ENCODE measurements at places on chromosomes 2 and 18.

GRCh38 chr2:234544659-234545611, 48.1 kb upstream of the ARL4C start:
- DNase-seq = no peak

DNA sequence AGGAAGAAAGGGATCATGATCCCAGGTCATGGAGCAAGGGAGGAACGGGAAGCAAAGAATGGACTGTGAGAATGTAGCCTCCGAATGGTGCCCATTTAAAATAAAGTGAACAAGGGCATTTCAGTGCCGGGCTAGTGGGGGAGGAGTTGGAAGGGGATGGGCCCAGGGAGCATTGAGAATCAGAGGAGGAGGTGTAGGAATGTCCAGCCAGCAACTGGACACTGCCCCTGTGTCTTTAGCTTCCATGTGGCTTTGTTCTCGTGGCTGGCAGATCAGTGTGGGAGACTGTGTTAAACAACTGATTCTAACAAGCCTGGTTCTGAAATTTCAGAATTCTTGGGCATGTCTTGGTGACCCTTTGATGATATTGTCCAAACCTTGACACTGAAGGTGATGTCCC, 1.4 kb upstream of the RNF103 start:
- DNase-seq = no peak

DNA sequence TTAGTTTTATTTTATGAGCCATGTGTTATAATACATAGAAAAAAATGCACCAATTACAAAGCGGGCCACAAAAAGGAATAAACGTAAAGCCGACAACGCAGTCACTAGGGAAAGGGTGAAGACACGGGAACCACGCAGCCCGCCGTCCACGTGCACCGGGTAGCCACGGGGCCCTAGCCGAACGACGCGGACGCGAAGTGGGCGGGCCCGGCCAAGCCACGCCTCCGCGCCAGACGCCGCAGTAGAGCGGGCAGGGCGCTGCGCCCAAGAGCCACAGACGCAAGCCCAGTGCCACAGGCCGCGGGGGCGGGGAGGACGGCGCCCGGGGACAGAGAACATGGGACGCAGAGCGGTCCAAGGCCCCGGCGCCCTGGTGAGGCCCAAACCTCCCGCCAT, at the start of gene DUSP28:
Gene DUSP28, plus strand, starts transcription at position 274 of the 396 bp plus-strand sequence. CDS start 328 bp downstream, outside the sequence.
- peak; percentile 98 for DNase-seq

DNA sequence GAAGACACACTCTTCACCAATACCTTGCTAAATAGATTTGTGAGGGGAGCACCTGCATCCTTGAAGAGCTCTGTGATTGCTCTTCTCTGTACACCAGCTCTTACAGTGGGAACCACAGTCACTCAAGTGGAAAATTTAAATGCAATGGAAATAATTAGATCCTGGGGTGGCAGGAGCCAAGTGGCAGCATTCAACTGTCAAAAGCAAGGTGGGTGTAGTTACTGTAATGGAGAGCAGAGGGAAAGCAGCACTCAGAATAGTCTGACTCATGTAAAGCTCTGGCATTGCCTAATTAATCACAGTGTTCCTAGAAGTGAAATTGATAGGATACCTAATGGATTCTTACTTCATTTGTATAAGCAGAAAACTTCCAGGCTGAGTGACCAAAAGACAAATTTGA, 245.8 kb downstream of the KCNE4 start:
- DNase-seq = no peak

GRCh38 chr2:175152242-175152641, 15.8 kb downstream of the ATF2 start:
- no peak for DNase-seq

DNA sequence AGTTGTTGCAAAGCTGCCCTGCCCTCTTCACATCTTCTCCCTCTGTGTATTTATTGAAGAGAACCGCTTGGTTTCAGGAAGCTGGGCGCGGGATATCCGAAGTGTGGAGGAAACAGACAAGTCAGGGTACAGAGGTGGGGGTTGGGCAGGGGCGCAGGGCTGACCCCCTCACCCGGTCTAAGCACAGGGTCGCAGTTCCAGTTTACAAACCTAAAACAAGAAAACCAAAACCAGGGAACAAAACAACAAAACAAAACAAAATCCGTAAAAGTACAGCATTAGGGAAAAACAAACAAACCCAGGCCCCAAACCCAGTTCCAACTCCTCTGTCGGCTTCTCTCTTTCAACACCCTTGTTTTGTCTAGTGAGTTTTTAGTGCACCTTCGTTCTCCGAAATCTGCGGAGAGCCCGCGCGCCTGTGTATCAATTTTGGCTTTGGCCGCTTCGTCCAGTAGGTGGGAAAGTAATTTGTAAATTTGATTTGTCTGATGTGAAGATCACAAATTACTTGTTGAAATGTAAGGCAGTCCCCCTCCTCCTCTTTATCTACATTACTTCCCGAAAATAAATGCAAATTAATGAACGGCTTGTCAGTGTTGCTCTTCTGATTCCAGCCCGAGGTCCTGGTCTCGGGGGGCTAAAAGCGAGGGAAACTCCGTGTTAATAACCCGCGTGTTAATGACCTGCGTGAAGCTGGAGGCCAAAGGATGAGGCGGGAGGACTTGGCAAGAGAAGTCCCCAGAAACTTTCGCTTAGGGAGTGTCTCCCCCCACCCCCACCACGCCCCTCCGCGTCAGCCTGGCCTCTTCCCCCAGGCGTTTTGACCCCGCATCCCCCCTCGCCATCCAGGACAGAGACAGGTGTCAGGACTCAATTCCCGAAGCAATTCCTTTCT, 6.9 kb downstream of the OTX1 start:
- no peak for DNase-seq

GRCh38 chr2:190431907-190432306, 23.8 kb downstream of the MFSD6 start:
- no peak for DNase-seq

GRCh38 chr2:174925046-174925784, 80.0 kb downstream of the CHN1 start:
- DNase-seq = no peak

DNA sequence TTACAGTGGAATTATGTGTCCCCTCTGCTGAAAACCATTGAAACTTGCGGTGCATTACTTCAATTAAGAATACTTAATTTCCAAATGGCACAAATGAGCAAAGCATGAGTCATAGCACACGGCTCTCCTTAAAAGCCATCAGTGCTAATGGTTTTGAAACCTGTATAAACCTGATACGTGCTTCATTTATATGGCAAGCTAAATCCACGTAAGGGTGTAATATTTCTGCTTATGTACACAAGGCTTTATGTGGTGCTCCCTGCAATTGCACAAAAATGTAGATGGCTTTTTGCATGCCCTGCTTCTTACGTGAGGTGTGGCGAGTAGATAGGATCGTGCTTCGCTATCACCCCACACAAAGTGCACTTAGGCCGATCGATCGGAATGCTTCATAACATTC, 840.9 kb downstream of the GALR1 start:
- no peak for DNase-seq

- no peak for DNase-seq
These were observed 99.3 kb downstream of the SPTBN1 start for GRCh38 chr2:54555318-54555837.

GRCh38 chr18:49546278-49546677, 15.6 kb upstream of the LIPG start:
- DNase-seq = no peak

DNA sequence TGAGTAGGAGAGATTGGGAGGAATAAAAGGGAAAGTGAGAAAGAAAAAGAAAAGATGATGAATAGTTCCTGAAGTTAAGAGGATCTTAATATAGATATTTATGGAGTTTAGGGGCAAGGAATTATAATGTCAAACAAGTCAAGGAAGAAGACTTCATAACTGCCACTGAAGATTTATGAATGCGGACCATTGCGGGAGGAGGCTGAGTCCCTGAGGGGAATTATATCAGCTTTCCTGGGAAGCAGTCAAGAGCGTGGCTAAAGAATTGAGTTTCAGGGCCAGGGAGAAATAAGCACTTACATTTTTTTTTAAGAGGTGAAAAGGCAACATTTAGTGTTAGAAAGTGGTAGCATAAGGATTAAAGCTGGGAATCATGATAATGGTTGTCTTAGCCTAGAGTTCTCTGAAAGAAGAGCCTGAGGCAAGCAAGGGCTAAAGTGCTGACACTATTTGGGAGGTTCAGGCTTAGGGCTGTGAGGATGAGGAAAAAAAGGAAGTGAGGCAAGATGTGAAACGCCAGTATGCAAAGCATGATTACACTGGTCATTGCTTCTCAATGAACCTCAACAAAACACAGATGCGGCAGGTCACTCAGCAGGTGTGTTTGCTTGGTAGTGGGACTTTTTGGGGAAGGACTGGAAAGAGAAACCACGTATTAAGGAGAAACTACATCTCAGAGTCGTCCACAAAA, 217.1 kb downstream of the SLC4A3 start:
- DNase-seq = no peak

All from mesenteric fat pad (tissue), 1 donor.